Endothelial cell (in vitro differentiated cells): ENCODE measurements at places on chromosomes 1 and 21. TPM values are rescaled to one million over a fixed set of nuclear protein-coding genes. Genes with fewer than 3 reads are reported as not detected.

GRCh38 chr21:14545906-14546480 is at the start of gene SAMSN1:
TSS of gene SAMSN1 (minus strand) at chr21:14546315. CDS start at chr21:14546261, 54 bp downstream.
- no peak for DNase-seq

DNA sequence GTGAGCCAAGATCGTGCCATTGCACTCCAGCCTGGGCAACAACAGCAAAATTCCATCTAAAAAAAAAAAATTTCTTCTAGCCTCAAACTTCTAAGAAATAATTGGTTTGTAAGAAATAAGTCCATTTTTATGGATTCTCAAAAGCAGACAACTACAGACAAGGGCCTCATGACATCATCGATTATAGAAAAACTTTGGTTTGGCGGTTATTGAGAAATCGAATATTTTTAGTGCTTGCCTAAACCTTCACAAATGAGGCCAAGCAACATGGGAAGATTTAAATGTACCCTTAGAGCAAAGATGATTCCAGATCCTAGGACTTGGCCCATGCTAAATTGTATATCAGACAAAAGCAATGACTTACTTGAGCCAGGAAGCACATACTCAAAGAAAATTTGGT is 27.8 kb upstream of the MX1 start:
- no peak for DNase-seq

- DNase-seq: no peak
These were observed 2.0 kb downstream of the INAVA start for GRCh38 chr1:200896531-200897196.

- DNase-seq: no peak
These were observed 5.9 kb upstream of the PRXL2B start for GRCh38 chr1:2580691-2581090.

- no peak for DNase-seq
These were observed 61.2 kb downstream of the AGPAT3 start for GRCh38 chr21:43926196-43926595.

GRCh38 chr1:214516434-214517326 is 34.7 kb downstream of the PTPN14 start:
- no peak for DNase-seq

DNA sequence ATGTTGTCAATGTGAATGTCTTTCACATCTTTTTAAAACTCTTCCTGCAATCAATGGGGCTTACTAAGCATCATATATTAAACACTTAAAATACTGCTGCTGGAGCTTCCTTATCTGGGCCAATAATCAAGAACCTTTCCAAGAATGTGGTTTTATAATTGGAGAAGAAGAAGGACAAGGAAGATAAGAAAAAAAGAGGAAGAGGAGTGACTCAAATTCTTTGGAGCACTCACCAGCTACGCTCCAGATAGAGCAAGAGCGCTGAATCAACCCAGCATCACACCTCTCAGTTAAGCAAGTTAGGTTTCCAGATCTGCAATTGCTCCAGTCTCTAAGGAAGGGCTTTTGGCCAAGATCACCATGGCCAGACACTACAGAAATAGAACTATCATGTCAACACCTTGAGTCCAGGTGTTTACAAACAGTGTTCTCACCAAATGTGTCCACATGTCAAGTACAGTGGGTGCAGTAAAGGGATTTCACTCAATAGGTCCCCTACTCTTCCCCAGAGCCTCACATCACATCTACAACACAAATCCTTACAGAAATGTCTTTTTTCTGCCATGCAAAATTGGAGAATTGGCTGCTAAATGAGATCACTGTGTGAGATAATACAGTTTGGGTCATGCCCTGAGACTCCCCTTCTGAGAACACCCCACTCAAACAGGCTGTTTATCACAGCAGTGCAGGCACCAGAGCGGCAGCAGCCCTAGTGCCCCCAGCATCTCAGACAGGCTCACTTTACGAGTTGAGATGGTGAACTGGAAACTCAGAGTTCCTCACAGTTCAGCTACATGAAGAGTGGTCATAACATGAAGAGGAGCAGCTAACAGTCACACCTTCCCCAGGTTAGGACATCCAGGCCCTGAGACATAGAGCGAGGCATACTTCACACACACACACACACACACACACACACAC is 1.7 kb upstream of the SPRR2B start:
- no peak for DNase-seq

- no peak for DNase-seq
These were observed 12.4 kb downstream of the IFFO2 start for GRCh38 chr1:18943914-18944572.

DNA sequence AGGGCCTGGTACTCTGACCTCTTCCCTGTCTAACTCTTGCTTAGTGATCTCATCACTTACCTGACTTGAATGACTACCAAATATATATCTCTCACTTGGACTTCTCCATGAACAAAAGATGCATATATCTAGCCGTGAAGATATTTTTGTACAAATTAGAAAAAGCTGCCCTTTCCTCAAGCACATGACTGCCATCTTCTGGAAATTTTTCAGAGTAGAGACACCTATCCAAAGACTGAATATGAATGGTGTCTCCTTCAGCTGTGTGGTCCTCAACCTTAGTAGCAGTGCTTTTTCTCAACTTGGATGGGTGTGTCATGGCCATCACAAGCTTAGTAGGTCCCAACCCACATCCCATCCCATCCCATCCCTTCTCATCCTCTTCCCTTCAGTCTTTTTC is 142.3 kb downstream of the DNM3 start:
- DNase-seq: no peak

DNA sequence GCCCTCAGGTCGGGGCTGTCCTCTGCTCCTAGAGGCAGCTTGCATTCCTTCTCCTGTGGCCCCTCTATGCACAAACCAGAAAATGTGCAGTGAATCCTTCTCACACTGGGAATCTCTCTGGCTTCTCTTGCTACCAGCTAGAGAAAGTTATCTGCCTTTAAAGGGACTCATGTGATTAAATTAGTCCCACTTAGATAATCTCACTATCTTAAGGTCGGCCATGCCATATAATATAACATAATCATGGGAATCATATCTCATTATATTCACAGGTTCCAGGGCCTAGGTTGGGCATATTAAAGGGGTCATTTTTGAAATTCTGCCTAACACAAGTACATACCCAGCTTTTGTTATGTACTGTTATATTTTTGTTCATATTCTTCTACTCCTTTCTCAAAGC is 31.4 kb downstream of the PTGFR start:
- DNase-seq: no peak

GRCh38 chr21:35738347-35738961 is 321.9 kb downstream of the SETD4 start:
- DNase-seq: no peak

DNA sequence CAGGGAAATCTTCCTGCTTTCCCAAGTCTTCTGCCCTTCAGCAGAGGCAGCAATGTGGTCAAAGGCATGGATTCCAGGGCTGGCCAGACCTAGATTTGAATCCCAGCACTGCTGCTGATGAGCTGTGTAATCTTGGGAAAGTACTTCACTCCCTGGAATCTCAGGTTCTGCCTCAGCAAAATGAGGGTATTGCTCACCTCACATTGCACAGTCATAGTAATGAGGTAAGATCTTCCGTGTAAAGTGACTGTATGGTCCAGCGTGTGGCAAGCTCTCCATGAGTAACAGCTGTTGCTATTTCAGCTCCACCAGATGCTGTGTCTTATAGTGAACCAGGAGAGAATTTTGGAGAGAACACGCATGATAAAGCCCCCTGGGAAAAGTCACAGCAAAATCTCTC is 56.1 kb upstream of the F3 start:
- DNase-seq: no peak

- DNase-seq: no peak
These were observed 91.2 kb upstream of the JUN start for GRCh38 chr1:58874757-58875755.

- DNase-seq: no peak
These were observed 24.0 kb downstream of the TCEA3 start for GRCh38 chr1:23400324-23401114.

DNA sequence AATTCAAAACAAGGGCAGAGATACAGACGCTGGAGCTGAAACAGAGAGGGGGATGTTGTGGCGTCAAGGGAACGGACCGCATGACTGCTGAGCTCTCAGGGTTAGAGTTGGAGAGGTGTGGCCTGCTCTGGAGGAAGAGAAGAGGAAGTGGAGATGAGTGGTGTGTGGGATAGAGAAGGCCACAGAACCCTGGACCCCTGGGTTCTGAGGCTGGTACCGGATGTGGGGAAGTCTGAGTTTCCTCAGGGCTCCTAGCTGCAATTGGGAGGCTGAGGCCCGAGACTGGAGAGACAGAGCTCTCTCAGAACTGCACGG is 1.8 kb downstream of the BCAN start:
- DNase-seq: no peak

DNA sequence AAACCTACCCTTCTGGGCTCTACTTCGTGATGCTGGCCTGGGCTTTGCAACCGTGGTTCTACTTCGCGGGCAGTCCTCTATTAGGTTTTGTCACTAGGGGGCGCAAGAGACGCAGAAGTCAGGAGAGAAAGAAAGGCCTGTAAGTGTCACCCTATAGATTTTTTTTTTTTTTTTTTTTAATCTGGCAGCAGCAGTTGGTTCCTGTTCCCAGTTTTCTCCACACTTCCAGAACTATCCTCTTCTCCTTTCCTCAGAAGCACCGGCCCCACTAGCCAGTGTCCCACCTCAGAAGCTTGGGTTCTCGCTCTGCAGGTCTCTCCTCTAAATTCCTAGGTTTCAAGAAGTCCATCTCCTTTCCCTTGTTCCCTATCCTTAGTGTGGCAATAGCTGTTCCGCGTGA is 9.1 kb upstream of the LCE2D start:
- DNase-seq: peak; percentile 82

- peak; percentile 52 for DNase-seq
These were observed 7.0 kb downstream of the ENSA start for GRCh38 chr1:150622303-150622975.

The SPRR1B gene
- not detected for total RNA-seq

The SGIP1 gene
- total RNA-seq: 32.8 TPM

The PTAFR gene
- total RNA-seq: 0.72 TPM

The OLIG1 gene
- 0.67 TPM for total RNA-seq

The CSMD2 gene
- 2.1 TPM for total RNA-seq

The OR6F1 gene
- total RNA-seq: not detected

The IL10 gene
- not detected for total RNA-seq

The SLAMF7 gene
- total RNA-seq: 0.56 TPM

The NR5A2 gene
- 7.0 TPM for total RNA-seq

The MSH4 gene
- total RNA-seq: 0.44 TPM

The ICOSLG gene
- 1.2 TPM for total RNA-seq
